ENCODE measurements at places on chromosomes 1 and 21. TPM values are rescaled to one million over a fixed set of nuclear protein-coding genes. Genes with fewer than 3 reads are reported as not detected.

Gene PGLYRP4
- not detected for total RNA-seq

Gene GJA8
- total RNA-seq, result not detected

Gene ACTA1
- total RNA-seq, result not detected

Gene ADAM30
- total RNA-seq, result not detected

Gene MAPKAPK2
- total RNA-seq, result 64.7 TPM

Gene GSTM2
- 23.9 TPM for total RNA-seq

Gene AGPAT3
- total RNA-seq, result 73.5 TPM

Gene INAVA
- not detected for total RNA-seq

Gene NUCKS1
- total RNA-seq, result 189 TPM

Gene TLCD4
- 0.19 TPM for total RNA-seq

Gene LCE1C
- total RNA-seq, result not detected

Gene OR2G6
- not detected for total RNA-seq

Gene OR2T10
- total RNA-seq, result not detected

Gene ESRRG
- not detected for total RNA-seq

Gene KRTAP12-2
- not detected for total RNA-seq

Gene MPL
- total RNA-seq, result not detected

Gene PCAT6
- 0.59 TPM for total RNA-seq

DNA sequence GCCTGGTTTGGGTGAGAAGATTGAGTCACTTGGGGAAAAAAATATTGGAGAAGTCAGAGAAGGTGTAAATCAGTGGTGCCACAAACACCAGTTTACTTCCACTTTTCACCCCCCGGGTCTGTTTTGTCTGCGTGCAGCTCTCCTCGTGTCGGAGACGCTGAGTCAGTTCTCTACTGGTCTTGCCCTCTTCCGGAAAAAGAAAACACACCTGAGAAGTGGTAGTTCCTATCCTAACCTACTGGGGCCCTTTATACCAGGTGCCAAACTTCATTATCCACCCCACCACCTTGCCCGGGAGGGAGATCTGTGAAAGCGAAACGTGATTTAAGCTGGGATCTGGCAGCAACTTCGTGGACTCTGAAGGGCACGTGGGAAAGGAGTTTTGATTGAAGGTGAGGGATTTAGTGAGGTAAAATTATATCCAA is 855 bp upstream of the IVNS1ABP start:
- peaks cover 27% of the 10 kb centered on the region for H3K36me3 ChIP-seq
- peak overlapping the region; percentile 84 for H3K4me3 ChIP-seq
- DNase-seq, result peak; percentile 88

DNA sequence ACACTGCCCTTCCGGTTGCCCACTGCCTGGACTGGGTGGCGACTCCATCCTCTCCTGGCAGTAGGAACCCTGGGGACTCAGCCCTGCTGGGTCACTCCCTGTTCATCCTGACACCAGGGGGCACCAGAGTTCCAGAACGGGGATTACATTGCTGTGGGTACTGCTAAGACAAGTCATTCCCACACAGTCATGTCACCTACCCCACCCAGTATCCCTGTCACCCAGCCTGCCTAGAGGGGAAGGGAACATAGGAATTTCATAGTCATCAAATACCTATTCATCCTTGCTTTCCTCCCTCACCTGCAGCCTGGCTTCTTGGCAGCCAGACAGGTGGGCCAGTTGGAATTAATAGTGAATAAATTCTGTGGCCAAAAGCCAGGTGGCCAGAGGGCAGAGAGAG is 9.8 kb upstream of the SFN start:
- H3K4me1 ChIP-seq, result no peaks in the 10 kb centered on the region
- H3K36me3 ChIP-seq, result peaks cover 44% of the 10 kb centered on the region
- DNase-seq, result peak; percentile 87
- H3K4me3 ChIP-seq, result no peak overlapping the region
- H3K27me3 ChIP-seq, result no peaks in the 10 kb centered on the region

GRCh38 chr1:4529446-4530165 is 124.8 kb upstream of the AJAP1 start:
- H3K36me3 ChIP-seq, result no peaks in the 10 kb centered on the region

DNA sequence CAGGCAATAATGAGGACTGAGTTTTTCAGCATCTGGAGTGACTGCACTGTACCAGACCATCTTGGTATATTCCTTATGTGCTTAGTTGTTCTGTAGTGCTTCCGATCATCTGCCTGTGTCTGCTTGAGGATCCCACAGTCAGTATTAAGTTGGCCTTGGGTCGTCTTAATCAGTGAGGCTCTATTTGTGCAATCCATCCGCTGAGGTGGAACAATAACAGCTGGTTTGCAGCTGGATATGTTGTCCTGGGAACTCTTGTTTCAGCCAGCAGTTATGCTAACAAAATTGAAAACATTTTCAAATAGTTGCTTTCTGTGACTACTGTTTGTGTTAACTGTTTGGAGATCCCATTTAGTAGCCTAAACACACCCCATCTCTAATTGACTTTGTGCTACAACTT is 73.7 kb downstream of the LAMC1 start:
- peaks cover 15% of the 10 kb centered on the region for H3K27me3 ChIP-seq
- no peak overlapping the region for H3K27ac ChIP-seq
- no peak overlapping the region for H3K4me3 ChIP-seq
- no peaks in the 10 kb centered on the region for H3K4me1 ChIP-seq

GRCh38 chr1:166197141-166197540 is 30.3 kb upstream of the FAM78B start:
- H3K36me3 ChIP-seq, result no peaks in the 10 kb centered on the region
- no peak for DNase-seq
- H3K27me3 ChIP-seq, result peaks cover 7% of the 10 kb centered on the region

DNA sequence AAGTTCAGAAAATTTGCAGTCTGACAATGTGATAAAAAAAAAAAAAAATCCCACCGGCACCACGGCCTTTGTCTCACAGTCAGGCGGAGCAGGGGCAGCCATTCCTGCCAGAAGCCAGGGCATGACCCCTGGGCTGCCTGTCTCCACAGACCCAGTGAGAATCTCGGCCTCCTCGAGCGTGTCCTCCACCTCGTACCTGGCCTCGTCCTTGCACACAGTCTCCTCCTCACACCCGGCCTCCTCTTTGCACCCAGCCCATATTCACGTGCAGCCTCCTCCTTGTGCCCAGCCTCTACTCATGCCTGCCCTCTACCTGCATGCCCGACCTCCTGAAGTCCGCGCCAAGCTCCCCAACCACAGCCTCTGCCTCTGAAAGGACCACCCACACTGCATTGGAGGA is 182.0 kb downstream of the AGBL4 start:
- no peaks in the 10 kb centered on the region for H3K4me1 ChIP-seq
- no peak overlapping the region for H3K27ac ChIP-seq
- H3K27me3 ChIP-seq, result no peaks in the 10 kb centered on the region
- DNase-seq, result no peak
- H3K36me3 ChIP-seq, result peaks cover 3% of the 10 kb centered on the region
- H3K4me3 ChIP-seq, result no peak overlapping the region

DNA sequence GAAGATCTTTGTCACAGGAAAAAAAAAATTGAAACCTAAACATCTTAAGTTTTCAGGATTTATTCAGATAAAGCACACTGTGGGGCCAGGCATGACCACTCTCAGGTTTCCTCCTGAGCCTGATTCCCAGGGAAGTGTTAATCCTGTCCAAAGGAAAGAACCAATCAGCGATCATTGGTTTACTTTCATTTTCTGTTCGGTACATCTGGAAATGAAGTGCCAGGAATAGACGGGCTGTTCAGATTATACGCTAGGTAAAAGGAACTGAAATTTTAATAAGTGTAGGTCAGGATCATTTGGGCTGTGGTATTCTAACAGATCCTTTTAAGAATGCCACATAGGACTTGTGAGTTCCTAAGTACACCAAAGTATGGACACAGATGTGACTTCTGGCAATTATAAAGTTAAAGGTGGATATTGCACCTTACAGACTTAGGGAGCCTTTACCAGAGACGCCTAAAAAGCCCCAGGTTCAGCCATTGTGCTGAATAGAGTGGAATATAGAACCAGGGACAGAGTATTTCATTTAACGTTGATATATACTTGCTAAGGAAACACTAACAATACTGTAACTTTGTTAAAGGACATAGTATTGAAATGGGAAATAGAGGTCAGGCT is 9.3 kb upstream of the CACYBP start:
- H3K27ac ChIP-seq, result peak overlapping the region; percentile 88
- H3K36me3 ChIP-seq, result peaks cover 6% of the 10 kb centered on the region
- H3K4me1 ChIP-seq, result peaks cover 23% of the 10 kb centered on the region
- no peaks in the 10 kb centered on the region for H3K27me3 ChIP-seq

DNA sequence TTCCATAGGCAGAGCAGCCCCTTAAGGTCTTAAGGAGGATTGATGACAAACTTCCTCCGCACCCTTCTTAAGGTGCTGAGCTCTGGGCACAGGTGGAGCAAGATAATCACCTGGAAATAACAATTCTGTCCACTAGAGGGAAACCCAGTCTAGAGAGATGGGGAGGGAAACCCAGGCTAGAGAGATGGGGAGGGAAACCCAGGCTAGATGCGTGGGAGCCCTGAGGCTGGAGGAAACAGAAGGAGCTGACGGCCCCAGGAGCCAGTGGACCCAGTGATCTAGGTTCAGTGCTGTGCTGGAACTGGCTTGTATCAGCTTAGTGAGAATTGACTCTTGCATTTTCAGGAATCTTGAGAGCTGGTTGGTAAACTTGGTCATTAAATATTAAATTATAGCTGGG is 17.8 kb upstream of the MYCL start:
- peaks cover 2% of the 10 kb centered on the region for H3K27me3 ChIP-seq
- H3K4me1 ChIP-seq, result no peaks in the 10 kb centered on the region
- H3K27ac ChIP-seq, result no peak overlapping the region
- DNase-seq, result peak; percentile 74
- no peak overlapping the region for H3K4me3 ChIP-seq
- no peaks in the 10 kb centered on the region for H3K36me3 ChIP-seq

DNA sequence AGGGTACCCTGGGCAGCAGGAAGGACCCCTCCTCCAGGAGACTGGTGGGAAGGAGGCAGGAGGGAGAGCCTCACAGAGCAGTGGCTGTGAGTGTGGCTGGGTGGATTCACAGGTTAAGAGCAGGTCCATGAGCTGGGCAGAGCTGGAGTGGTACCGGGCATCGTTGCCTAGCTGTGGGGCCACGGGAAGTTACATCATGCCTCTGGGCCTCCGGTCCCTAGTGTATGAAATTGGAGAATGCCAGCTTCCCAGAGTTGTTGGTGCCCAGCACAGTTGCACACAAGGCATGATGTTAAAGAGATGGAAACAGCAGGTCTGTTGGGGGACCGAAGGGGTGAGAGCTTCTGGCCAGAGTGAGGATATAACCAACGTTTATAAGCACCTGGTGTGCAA is 18.5 kb downstream of the FOXO6 start:
- no peak overlapping the region for H3K27ac ChIP-seq
- no peak overlapping the region for H3K4me3 ChIP-seq
- no peak for DNase-seq
- H3K4me1 ChIP-seq, result peaks cover 11% of the 10 kb centered on the region
- H3K36me3 ChIP-seq, result no peaks in the 10 kb centered on the region
- peaks cover 50% of the 10 kb centered on the region for H3K27me3 ChIP-seq

DNA sequence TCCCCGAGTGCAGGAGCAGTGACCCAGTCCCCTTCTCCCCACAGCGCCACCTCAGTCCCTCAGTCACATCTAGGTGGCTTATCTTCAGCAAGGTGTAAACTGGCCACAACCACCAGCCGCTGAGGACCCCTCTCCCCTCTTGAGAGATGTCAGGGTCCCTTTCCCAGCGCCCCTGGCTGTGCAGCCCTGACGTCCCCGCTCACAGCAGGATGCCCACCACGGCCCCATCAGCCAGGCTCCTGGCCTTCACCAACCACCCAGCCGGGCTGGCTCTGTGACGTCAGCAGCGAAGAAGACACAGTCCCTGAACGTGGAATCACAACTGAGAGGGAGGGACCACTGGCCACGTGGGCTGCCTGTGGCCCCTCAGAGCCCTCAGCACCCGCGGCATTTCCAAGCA is 249.4 kb downstream of the NPHP4 start:
- H3K36me3 ChIP-seq, result no peaks in the 10 kb centered on the region
- DNase-seq, result no peak
- no peak overlapping the region for H3K27ac ChIP-seq
- H3K4me1 ChIP-seq, result no peaks in the 10 kb centered on the region
- H3K27me3 ChIP-seq, result peaks cover 10% of the 10 kb centered on the region

DNA sequence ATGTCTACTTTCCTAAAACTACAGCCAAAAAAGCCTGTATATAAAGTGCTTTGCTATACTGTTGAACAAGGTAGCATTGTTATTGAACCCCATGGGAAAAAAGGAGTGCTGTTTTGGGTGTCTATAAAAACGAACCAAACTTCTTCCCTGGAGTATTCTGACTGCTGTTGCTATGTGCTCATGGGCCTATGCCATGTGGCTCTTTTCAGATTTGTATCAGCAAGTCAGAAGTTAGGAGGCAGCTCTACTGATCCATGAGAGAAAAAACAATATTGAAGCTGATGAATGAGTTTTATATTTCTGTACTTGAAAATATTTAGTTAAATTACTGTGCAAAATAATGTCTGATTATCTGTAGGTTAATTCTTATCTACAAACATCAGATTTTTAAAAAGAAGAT is 66.5 kb downstream of the ADGRL2 start:
- DNase-seq, result no peak
- no peak overlapping the region for H3K4me3 ChIP-seq
- no peaks in the 10 kb centered on the region for H3K36me3 ChIP-seq
- no peaks in the 10 kb centered on the region for H3K4me1 ChIP-seq
- H3K27ac ChIP-seq, result no peak overlapping the region
- H3K27me3 ChIP-seq, result no peaks in the 10 kb centered on the region

DNA sequence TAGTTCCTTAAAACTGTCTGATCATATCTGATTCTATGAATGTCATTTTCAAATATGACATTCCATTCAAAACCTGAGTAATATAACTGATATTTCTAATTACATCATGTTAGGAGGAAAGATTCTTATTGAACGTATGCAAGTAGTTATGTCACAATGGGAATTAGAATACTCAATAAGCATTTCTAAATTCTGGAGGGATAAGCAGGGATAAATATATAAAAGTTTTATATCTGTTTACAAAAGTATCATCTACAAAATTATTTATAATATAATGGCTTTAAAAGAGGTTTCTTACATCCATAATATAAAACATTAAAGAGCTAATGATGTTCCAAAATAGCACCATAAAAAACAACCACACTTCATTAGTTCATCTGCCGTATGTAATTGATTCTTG is at the start of gene OR14A2:
TSS of gene OR14A2 (minus strand) at position 101 of the 400 bp plus-strand sequence.
- H3K36me3 ChIP-seq, result no peaks in the 10 kb centered on the region
- no peak for DNase-seq
- H3K27me3 ChIP-seq, result peaks cover 2% of the 10 kb centered on the region
- no peaks in the 10 kb centered on the region for H3K4me1 ChIP-seq
- no peak within 1 kb of the TSS for H3K4me3 ChIP-seq

DNA sequence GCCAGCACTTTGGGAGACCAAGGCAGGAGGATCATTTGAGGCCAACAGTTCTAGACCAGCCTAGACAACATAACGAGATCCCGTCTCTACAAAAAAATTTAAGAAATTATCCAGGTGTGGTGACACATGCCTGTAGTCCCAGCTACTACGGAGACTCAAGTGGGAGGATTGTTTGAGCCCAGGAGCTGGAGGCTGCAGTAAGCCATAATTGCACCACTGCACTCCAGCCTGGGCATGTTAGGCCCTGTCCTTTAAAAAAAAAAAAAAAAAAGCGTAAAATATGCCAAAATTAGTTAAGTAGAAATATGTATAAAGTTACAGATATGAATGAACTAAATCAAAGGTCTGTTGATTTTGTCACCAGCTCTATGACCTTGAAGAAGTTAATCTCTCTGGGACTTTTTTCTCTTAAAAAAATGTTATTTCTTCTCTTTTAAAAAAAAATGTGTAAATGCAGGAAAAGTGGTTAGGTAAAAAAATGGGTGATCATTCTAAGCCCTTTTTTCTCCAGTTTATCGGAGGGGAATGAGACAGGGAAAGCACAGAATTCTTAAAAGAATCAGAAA is 7.0 kb downstream of the EGLN1 start:
- H3K36me3 ChIP-seq, result peaks cover 50% of the 10 kb centered on the region
- no peak for DNase-seq
- H3K27ac ChIP-seq, result no peak overlapping the region
- no peak overlapping the region for H3K4me3 ChIP-seq
